ENCODE measurements at places on chromosomes 3 and 15. TPM values are rescaled to one million over a fixed set of nuclear protein-coding genes. Genes with fewer than 3 reads are reported as not detected.

KIF15 gene
- 0.72 TPM for total RNA-seq

- ATAC-seq, result no peak
Observed at GRCh38 chr3:147369661-147370123, 36.7 kb downstream of the ZIC4 start.

CCR9 gene
- not detected for total RNA-seq

DNA sequence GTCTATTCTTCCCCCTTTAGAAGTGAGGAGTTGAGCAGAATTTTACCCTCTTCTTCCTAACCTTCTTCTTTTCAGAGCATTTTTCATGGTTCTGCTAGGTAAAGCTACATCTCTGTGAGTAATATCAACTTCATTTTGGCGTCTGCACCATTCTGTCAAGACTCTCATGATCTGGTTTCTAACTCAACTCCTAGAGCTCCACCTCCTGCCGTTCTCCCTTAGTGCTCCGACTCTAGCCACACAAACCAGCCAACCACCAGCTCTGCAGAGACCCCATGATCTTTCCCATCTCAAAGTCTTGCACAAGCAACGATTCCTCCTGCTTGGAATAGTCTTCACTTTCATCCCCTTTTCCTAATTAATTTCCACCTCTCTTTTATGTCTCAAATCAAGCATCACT lies 193.9 kb upstream of the TMC3 start:
- no peak for ATAC-seq

DNA sequence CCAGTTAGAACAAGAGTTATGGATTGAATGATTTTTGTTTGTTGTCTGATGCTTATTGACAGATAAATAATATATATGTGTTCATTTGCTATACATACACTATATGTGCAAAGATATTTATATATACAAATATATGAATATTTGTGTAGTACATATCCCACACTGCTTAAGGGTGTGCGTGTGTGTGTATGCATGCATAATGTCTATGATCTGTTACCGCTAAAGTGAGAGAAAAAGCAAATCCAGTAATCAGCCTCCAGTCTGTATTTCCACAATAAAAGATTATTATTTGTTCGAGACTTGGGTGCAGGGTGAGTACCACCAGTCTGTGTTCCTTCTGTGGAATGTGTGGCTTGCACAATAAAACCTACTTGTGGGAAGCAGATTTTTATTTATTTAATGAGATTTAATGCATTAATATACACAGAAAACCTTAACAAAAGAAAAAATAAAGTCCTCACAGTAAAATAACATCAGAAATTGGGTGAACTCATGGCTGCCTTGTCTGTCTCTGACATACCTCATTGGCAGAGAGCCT lies 366.0 kb upstream of the TBL1XR1 start:
- ATAC-seq, result no peak

PEX11A gene
- total RNA-seq, result 17.6 TPM
